ENCODE measurements at places on chromosomes 5 and 9.

GRCh38 chr9:127333221-127334064 lies 63.5 kb upstream of the SLC2A8 start:
- DNase-seq, result no peak

DNA sequence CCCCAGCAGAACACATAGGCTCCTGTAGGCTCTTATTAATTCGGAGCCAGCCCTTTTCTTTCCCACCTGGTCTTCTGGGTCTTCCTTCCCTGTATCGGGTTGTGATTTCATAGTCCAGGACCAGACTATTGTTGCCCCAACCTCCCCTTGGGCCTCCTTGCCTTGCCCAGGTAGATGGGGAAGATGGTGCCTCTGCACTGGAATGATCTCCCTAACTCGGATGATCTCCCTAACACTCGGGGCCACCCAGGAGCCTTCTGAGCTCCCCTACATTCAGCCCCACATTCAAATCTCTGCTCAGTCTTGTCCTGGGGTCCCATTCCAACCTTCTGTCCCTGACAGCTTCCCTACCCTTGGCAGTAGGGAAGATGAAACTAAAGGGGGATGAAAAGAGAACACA lies 2.7 kb upstream of the IRF1 start:
- peak; percentile 21 for DNase-seq

DNA sequence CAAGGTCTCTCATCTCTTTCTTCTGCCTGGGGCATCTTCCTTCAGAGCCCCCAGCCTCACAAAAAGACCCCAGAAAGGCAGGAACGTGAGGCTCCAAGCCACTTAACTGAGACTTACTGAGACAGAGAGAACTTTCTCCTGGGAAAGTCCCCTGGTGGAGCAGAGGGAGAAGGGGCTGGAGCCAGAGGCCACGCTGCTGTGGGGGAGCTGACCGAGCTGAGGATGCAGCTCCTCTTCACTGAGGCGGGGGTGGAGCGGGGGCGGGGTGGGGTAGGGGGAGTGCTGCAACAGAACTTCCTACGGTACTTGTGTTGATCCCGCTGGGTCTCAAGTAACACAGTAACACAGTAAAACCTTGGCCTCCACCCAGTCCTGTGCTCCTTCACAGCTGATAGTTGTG lies 204.0 kb downstream of the FSTL4 start:
- no peak for DNase-seq

- no peak for DNase-seq
These were observed 22.3 kb downstream of the MINAR2 start for GRCh38 chr5:129770024-129770820.

DNA sequence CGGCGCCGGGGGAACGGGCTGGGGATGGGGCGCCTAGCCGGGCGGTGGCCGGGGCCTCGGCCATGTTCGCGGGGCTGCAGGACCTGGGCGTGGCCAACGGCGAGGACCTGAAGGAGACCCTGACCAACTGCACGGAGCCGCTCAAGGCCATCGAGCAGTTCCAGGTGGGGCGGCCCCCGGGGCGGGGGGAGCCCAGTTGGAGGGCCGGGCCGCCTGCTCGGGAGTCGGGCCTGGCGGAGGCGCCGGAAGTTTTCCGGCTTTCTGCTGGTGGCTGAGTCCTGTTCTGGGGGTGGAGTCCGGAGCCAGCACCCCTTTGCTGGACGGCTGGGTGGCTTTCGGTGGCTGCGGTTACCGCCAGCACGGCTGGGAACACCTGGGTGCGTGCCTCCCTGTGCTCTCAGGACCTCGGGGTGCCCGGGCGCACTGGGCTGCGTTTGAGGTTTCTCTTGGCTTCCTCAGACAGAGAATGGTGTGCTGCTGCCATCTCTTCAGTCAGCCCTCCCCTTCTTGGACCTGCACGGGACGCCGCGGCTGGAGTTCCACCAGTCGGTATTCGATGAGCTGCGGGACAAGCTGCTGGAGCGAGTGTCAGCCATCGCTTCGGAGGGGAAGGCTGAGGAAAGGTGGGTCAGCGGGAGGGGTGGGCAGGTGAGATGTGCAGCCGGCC lies 454 bp downstream of the NELFB start:
- no peak for DNase-seq

DNA sequence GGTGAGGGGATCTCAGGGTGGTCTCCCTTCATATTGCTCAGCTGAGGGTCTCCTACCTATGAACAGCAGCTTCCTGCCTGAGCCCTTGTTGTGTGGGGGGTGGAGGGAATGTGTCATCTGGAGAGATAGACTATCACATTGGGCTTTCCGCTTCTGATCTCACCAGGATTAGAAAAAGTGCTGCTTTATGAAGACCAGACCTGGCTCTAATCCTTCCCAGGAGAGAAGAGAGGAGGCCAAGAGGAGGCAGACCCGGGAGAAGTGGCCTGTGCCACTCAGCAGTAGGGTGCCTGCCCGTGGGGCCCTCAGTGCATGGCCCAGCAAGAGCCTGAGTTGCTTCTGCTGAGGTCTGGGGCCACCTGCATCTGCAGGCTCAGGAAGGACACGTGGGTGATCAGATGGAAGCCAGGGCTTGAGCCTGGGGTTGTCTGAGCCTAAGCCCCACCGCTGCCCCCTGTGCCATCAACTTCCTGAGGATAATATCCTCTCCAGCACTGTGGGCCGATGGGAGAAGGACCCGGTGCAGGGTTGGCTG lies 22.1 kb upstream of the COL5A1 start:
- DNase-seq, result peak; percentile 21

All from right forelimb (tissue), 1 donor.